ENCODE measurements at places on chromosomes 12 and 14. TPM values are rescaled to one million over a fixed set of nuclear protein-coding genes. Genes with fewer than 3 reads are reported as not detected.

The CPNE6 gene
- 0.12 TPM for polyA plus RNA-seq

The SMCO2 gene
- polyA plus RNA-seq: not detected

- no peak for DNase-seq
These were observed 244.0 kb upstream of the FKBP4 start for GRCh38 chr12:2550561-2551411.

GRCh38 chr12:127014079-127014478, 1252.9 kb upstream of the TMEM132C start:
- no peak for DNase-seq

DNA sequence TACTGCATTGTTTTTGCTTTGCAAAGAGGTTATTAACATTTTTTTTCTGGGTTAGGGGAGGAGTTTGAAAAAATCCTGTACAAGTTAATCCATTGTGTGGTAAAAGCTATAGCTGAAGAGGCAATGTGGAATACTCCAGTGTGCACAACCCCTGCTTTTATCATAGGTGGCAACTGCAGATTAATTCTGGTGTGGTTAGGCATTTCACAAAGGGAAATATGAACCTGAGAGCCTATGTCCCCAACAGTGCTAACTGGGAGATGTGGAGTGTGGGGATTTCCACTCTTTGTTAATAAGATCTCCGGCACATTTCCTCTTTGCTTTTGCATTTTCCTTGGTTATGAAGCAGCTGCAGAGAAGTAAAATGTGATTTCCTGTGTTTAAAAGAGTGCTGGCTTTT, 33.6 kb downstream of the PRORP start:
- DNase-seq: no peak

DNA sequence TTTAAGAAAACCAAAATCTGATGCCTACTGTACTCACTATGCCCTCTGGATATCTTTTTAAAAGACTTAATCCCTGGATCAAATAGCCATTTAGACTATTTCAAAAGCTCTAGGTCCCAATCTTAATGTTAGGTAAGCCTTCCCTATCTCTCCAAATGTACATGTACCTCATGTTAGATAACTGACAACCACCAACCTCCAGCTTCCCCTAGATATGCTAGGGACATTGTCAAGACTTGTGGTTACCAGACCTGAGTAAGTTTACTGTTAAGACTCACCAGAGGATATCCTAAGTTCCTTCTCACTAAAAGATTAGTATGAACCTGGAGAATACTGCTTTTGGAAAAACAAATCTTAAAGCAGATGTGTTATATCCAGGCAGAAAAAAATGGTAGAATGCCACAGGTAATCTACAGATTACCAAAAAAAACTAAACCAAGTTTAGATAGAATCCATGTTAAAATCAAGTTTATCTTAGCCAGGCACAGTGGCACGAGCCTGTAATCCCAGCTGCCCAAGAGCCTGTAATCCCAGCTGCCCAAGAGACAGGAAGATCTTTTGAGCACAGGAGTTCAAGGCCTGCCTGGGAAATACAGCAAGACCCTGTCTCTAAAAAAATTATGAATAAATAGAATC, 9.7 kb downstream of the NAP1L1 start:
- no peak for DNase-seq

GRCh38 chr14:88681755-88682494, 110.8 kb downstream of the EML5 start:
- DNase-seq: no peak

Measured in stomach (tissue), 19 donors.